ENCODE measurements at places on chromosomes 3 and 15.

GRCh38 chr3:104520228-104520655 lies 846.5 kb upstream of the ALCAM start:
- no peak for DNase-seq

GRCh38 chr15:57751177-57751800 lies 44.8 kb downstream of the POLR2M start:
- no peak for DNase-seq

DNA sequence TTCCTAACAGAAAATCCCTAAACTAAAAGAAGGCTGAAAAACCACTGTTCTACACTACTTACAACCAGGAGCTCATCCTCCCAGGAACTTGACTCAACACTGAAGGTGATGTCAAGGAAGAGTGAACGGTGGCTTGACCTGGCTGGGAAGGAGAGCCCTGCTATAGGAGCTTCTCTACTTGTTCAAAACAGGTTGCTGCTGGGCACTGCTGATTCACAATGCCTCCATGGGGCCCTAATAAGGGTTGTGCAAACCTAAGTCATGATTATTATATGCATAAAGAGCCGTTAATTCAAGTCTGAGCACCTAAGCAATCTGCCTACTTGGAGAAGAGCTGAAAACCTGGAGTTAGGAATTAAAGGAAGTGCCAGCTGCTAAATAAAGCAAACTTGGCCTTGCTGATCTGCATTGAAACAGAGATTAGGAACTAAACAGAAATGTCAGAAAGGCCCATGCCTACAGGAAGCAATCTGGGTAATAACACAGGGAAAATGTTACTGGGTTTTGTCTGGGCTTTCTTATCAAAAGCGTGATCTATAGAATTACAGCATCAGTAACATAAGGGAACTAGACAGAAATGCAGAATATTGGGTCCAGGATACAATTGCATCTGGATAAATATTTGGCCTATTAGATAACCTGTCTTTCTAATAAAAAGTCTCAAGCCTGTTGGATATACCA lies 243.2 kb downstream of the NEK10 start:
- DNase-seq = no peak

GRCh38 chr3:181103605-181104004 lies 114.1 kb upstream of the DNAJC19 start:
- DNase-seq = no peak

GRCh38 chr3:119738741-119739140 lies 35.9 kb downstream of the CFAP91 start:
- DNase-seq = no peak

- no peak for DNase-seq
Observed at GRCh38 chr3:49255112-49255511, 21.9 kb downstream of the C3orf62 start.

DNA sequence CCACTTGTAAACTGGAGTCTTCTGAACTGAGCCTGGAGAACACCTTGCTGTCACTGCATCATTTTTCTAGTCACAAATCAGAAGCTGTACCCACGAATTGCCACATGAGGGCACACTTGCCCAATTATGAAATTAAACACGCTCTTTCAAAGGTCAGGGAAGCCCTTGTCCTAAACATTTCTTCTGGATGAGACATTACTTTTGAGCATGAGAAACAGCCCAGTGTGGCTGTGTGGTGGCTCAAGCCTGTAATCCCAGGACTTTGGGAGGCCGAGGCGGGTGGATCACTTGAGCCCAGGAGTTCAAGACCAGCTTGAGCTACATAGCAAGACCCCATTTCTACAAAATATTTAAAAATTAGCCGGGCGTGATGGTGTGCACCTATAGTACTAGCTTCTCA lies 27.5 kb upstream of the CFAP161 start:
- DNase-seq = peak; percentile 14

GRCh38 chr3:188949996-188950395 lies 221.8 kb upstream of the TPRG1 start:
- DNase-seq = no peak

DNA sequence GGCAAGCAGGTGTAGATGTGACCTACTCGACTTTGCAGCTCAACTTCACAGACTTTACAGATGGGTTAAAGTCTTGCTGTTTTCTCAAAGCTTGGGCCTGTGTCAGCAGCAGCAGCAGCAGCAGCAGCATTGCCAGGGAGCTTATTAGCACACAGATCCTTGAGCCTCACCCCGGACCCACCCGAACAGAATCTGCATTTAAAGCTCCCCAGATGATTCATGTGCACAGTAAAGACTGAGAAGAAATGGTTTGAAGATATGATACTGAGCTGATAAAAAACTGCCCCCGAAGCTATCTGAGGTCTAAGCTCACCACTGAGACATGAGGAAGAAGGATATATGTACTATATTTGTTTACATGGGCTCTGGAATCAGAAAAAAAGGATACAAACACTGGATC lies 231.7 kb downstream of the ARPP21 start:
- no peak for DNase-seq

GRCh38 chr3:46386205-46386604 lies 15.5 kb downstream of the CCR5 start:
- no peak for DNase-seq

DNA sequence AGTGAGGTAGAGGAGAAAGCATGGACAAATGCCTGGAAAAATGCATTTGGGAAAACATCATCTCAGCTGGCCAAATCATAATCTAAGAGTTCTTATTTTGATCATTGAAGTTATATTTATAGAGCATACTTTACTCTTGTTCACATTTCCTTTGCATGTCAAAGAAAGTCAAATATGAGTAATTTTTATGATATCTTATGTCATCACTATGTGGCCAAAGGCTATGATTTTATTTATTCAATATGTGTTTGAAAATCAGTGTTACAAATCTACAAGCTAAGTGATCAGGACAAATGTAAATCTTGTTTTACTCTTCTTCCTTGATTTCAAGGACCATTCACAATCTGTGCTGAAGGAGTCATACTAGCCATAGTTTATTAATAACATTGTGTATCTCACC lies 237.2 kb upstream of the DPH6 start:
- DNase-seq = no peak

DNA sequence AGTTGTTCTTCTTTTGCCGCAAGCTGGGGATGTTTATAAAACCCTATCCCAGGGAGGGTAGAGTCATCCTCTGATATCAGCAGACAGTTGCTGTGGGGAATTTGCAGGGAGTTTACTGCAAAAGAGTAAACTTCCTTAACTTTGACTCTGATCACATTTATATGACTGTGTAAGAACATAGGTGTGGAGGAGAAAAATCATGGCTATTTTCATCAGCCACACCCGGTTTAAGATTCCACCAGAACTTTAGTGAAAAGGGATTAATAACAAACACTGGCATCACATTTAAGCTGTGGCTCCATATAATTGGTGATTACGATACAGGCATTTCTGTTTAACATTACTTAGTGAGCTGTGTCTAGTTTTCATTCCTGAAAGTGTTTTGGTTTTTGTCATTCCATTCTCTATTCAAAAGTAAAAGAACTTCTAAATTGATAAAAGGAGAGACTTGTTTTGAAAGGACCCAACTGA lies 143.1 kb downstream of the MYLK start:
- no peak for DNase-seq

- DNase-seq = no peak
Observed at GRCh38 chr15:38849046-38849445, 284.4 kb upstream of the RASGRP1 start.

- DNase-seq = no peak
Observed at GRCh38 chr3:195012100-195012499, 258.9 kb downstream of the XXYLT1 start.

DNA sequence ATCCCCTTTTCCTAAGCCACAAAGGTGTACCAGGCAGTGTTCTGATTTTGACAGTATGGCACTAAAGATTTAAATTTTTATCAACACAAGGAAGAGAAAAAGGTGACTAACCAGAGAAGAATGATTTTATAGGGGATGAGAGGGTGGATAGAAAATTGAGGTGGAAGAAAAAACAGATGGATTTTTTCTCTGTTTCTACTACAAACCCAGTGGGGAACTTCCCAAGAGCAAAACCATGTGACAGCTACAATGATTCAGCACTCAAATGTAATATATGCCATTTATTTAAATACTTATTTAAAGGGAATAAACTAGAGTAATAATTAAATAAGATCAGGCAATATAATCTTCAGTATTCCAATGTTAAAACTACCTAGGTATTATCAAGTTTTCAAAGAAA lies 11.1 kb downstream of the DCUN1D1 start:
- DNase-seq = no peak

GRCh38 chr15:29826908-29827820 lies 4.9 kb upstream of the TJP1 start:
- no peak for DNase-seq

All from stimulated activated CD8-positive, alpha-beta memory T cell treated with anti-CD3 and anti-CD28 coated beads, Interleukin-4, amount 100 ng/mL, for 24 hours (primary cell).